ENCODE measurements at places on chromosomes 13 and 19.
A peak's percentile ranks its signal among the peaks of the same experiment; 100 is the strongest.

DNA sequence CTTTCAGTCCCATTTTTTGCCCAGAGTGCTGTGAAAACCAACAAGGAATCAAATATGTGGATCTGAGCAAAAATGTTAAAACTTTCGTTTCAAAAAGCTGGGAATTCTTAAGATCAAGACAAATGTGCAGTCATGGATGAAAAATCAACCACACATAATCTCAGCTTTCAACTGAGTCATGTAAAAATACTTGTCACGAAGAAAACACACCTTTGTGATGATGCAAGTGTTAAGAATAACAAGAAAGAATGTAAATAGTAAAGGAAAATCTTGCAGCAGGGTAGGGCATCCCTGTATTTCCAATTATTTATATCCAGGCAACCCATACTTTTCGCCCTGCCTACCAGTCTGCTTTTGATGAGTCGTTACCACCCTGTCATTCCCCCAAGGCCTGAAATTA, 27.4 kb upstream of the DCLK1 start:
- no peak for DNase-seq

GRCh38 chr13:43094901-43095300, 71.5 kb downstream of the DNAJC15 start:
- DNase-seq, result no peak

- no peak for DNase-seq
Measured at GRCh38 chr19:8631425-8631819, 989 bp downstream of the NFILZ start.

- peak; percentile 82 for DNase-seq
Measured at GRCh38 chr13:43014162-43014561, 9.2 kb upstream of the DNAJC15 start.

DNA sequence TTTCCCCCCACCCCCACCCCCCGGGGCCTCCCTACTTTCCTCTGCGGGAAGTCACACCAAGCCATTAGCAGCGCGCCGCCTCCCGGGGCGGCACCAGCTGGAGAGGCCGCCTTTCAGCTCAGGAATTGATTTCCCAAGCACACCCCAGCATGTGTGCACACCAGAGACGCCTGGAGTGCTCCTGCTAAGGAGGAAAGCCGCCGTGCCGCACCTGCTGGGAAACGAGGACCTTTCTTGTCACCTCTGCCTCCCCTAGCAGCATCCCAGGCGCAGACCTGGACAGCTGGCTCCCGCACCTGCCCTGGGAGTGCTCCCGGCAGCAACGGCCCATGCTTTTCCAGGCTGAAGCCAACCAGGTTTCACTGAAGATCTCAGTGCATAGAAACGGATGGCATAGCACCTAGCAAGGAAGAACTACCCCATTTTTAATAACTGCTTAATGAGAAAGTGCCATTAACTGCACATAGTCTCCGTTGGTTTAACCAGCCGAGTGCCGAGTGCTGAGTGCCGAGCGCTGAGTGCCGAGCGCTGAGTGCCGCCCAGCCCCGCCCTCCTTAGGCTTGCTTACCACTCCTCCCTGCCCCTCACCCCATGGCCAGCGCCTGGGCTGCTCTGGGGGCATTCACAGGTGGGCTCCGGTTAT, 165.0 kb downstream of the USP12 start:
- peak; percentile 47 for DNase-seq

GRCh38 chr13:96546463-96546862, 447.8 kb downstream of the OXGR1 start:
- DNase-seq, result no peak

- no peak for DNase-seq
Measured at GRCh38 chr19:19140476-19140875, 2.2 kb upstream of the TMEM161A start.

DNA sequence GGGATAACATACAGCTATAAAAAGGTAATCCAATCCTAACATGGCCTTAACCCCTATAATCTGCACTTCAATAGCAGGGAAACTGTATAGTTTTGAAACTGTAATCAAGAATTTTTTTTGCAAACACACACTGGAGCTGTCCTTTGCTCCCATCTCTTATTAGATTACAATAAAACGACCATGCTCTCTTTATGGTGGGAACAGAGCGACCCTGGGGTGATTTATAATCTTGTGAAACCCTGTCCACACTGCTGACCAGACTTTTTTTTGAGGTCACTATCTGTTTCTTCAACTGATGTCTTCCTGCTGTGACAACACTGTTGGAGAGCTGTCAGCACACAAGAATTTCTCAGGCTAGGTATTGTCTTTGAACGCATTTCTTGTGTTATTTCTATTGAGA, 35.3 kb downstream of the DACH1 start:
- no peak for DNase-seq

- DNase-seq, result peak; percentile 64
Measured at GRCh38 chr19:17292301-17293074, 10.7 kb downstream of the ABHD8 start.

DNA sequence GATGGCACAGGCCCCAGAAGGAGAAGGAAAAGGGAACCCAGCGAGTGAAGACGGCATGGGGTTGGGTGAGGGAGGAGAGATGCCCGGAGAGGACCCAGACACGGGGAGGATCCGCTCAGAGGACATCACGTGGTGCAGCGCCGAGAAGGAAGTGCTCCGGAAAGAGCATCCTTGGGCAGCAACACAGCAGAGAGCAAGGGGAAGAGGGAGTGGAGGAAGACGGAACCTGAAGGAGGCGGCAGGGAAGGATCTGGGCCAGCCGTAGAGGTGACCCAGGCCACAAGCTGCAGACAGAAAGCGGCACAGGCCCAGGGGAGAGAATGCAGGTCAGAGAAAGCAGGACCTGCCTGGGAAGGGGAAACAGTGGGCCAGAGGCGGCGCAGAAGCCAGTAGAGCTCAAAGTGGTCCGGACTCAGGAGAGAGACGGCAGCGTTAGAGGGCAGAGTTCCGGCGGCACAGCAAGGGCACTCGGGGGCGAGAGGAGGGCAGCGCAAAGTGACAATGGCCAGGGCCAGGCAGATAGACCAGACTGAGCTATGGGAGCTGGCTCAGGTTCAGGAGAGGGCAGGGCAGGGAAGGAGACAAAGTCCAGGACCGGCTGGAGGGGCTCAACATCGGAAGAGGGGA, 1.1 kb downstream of the PPP1R12C start:
- peak; percentile 34 for DNase-seq
